ENCODE measurements at places on chromosomes 6 and 20. TPM values are rescaled to one million over a fixed set of nuclear protein-coding genes. Genes with fewer than 3 reads are reported as not detected.

Gene OXT
- total RNA-seq = not detected

Gene PKIB
- total RNA-seq = 12.2 TPM

Gene ADAM33
- 44.8 TPM for total RNA-seq

Gene GSTA3
- not detected for total RNA-seq

Gene PAX1
- total RNA-seq = not detected

Gene SRSF12
- under 0.01 TPM for total RNA-seq

Gene BHLHE23
- not detected for total RNA-seq

Gene SIRPB1
- not detected for total RNA-seq

Gene FOXF2
- not detected for total RNA-seq

Gene DEFB110
- not detected for total RNA-seq

Gene AVP
- not detected for total RNA-seq

Gene IL17A
- total RNA-seq = not detected

Gene COL20A1
- total RNA-seq = not detected

Data from fibroblast of villous mesenchyme (primary cell).